ENCODE measurements at places on chromosomes 7 and 10. TPM values are rescaled to one million over a fixed set of nuclear protein-coding genes. Genes with fewer than 3 reads are reported as not detected.

The IGF2BP3 gene
- total RNA-seq, result 5.0 TPM

The FXYD4 gene
- not detected for total RNA-seq

The GTF2I gene
- total RNA-seq, result 170 TPM

The RAMP3 gene
- total RNA-seq, result not detected

The CLCN1 gene
- under 0.01 TPM for total RNA-seq

The GNAT3 gene
- not detected for total RNA-seq

The DNAJC12 gene
- 3.3 TPM for total RNA-seq

The AKR1C1 gene
- total RNA-seq, result 18.4 TPM

The FEZF1 gene
- total RNA-seq, result not detected

The DENND2A gene
- total RNA-seq, result 0.17 TPM

The KCNMA1 gene
- 46.4 TPM for total RNA-seq

The SLC26A5 gene
- total RNA-seq, result not detected

The TMEM225B gene
- not detected for total RNA-seq

The ABCB4 gene
- not detected for total RNA-seq

The VGF gene
- total RNA-seq, result not detected

The NEUROD6 gene
- total RNA-seq, result not detected

The PPP1R17 gene
- not detected for total RNA-seq

The PLXNA4 gene
- not detected for total RNA-seq

The FAM25C gene
- total RNA-seq, result not detected

The PTF1A gene
- total RNA-seq, result not detected

The CNTNAP2 gene
- total RNA-seq, result not detected

The POU6F2 gene
- not detected for total RNA-seq

The MAP3K8 gene
- total RNA-seq, result 3.8 TPM

The FGFR2 gene
- total RNA-seq, result 86.9 TPM

Data from mammary epithelial cell (primary cell).